ENCODE measurements at places on chromosomes 16 and 17.

- no peak for DNase-seq
Measured at GRCh38 chr17:30796016-30796415, 28.5 kb downstream of the CRLF3 start.

GRCh38 chr17:2181897-2182448 lies 121.6 kb downstream of the SMG6 start:
- no peak for DNase-seq

GRCh38 chr17:67412941-67413340 lies 35.9 kb downstream of the PITPNC1 start:
- no peak for DNase-seq

- no peak for DNase-seq
Measured at GRCh38 chr17:37713624-37714023, 31.2 kb downstream of the HNF1B start.

DNA sequence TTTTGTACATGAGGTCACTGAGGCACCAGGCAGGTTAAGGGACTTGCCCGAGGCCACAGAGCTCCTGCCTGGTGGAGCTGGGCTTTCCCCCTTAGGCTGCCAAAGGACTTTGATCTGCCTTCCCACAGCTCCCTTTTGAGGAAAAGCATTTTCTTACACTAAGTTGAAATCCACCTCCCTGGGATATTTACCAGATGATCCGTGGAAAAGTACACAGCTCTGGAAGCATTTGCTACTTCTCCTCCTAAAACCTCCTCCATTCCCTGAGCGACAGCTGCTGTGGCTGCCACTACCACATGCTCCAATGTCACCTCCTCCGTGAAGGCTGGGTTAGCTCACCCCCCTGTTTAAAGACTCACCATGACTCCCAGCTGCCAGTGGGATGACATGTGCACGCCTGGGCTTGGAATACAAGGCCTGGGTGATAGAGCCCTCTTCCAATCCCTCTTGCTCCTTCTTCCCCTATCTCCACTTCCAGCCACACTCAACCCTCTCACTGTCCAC lies 1.2 kb upstream of the MPRIP start:
- DNase-seq = no peak

DNA sequence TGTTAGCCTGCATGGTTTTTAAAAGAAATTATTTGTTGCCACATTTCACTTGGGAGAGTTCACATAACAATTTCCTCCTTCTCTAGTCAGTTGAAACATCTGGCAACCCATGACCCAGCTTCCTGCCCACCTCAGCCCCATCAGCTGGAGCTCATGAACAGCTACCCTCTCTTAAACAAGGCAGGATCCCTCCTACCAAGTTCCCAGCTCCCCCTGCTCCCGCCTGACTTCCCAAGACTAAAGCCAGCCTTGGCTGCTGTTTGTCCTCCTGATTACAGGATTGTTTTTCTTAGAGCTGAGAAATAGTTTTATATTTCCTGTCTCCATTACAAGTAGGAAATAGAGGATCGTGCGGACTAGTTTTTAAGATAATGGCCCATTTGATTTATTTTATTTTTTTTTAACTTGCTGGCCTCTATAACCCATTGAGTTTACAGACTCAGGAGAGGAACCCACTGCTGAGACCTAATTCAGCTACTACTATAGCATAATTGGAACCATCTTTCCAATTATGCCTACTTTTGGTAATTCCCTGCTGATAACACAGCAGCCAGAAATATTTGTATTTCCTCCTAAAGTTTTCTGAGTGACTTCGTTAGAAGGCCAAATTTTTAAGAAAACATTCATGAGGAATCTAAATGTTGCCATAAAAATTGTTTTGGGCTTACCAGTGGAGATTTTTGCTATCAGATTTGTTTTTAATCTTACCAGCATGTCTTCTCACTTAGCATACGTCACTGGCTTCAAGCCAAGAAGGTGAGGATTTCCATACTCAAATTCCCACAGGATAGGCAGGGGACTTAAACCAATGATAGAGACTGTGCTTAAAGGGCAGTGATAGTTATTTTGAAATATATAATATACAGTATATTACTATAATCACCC lies 90.0 kb downstream of the ELAC2 start:
- DNase-seq = no peak

GRCh38 chr17:58412961-58413586 lies 4.3 kb downstream of the RNF43 start:
- no peak for DNase-seq

GRCh38 chr17:59851439-59852375 lies 41.0 kb downstream of the TUBD1 start:
- DNase-seq = no peak

DNA sequence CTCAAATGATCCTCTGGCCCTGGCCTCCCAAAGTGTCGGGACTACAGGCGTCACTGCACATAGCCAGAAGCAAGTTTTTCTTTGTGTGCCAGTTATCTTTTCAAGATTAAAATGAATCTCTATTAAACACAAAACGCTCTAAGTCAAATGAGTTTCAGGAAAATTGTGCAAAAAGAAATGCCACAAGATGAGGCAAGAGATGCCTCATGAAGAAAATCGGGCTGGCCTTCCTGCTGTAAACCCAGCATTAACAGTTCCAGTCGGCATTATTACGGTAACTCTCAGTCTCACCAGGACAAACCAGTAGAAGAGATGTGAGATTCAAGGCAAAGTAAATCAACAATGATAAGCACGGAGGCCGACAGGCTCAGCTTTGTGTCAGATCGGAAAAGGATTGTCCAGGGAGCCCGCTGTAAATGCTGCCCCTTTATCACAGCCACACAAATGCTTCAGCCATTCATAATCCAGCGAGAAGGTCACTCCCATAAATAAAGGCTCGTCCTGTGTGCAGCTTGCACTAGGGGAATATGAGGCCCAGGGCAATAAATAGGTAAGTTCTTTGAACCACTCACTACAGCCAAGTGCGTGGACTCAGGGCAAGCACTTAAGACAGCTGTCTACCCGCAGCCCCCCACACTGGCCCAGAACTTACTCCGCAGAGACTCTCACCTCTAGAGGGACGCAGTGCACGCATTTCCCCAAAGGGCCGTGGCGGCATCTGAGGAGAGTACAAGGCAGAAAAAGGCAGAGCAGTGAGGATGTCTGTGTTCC lies 27.2 kb downstream of the NPLOC4 start:
- no peak for DNase-seq

- no peak for DNase-seq
Measured at GRCh38 chr17:9116861-9117568, 95.7 kb downstream of the NTN1 start.

- no peak for DNase-seq
Measured at GRCh38 chr17:10907370-10907769, 69.5 kb upstream of the PIRT start.

- peak; percentile 53 for DNase-seq
Measured at GRCh38 chr17:49434821-49435670, 20.4 kb upstream of the PHB1 start.

- no peak for DNase-seq
Measured at GRCh38 chr17:11813871-11814270, 183.4 kb downstream of the ZNF18 start.

- DNase-seq = no peak
Measured at GRCh38 chr17:34885076-34885475, 76.2 kb downstream of the CCT6B start.

GRCh38 chr16:65547772-65548446 lies 426.0 kb upstream of the CDH11 start:
- no peak for DNase-seq

GRCh38 chr17:34720760-34721159 lies 141.4 kb downstream of the TMEM132E start:
- no peak for DNase-seq

DNA sequence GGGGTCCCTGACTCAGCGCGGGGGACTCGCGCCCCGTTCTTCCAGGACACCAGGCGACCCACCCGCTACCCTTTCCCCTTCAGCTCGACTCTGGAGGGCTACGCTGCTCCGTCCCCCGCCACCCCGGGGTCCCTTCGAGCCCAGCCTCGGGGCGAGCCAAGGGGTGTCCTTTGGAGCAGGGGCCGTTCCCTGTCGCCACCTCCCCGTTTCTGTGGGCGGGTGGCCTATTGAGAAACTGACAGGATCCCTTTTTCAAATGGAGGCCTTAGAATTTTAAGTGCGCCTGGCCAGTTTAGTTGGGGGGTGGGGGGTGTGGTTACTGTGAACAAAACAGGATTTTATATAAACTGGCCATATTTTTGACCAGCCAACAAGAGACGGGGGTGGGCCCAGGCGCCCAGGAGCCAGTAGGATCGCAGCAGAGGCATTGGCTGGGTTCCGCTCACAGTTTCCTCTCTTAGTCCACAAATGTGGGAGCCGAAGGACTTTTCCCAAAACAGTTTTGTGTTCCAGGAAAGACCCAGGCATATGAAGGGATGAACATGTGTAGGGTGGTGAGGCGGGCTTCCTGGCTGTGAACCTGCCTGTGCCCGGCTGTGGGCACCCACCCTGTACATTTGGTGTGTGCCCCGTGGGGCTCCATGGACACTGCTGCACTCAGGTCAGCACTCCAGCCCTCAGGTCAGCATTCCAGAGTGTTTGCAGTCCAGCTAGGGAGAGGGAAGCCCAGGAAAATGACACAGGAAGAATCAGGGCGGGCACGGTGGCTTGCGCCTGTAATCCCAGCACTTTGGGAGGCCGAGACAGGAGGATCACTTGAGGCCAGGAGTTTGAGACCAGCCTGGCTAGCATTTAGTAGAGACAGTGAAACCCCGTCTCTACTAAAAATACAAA lies 722 bp upstream of the TIMP2 start:
- DNase-seq = no peak

- no peak for DNase-seq
Measured at GRCh38 chr17:53635444-53635843, 187.3 kb upstream of the KIF2B start.

DNA sequence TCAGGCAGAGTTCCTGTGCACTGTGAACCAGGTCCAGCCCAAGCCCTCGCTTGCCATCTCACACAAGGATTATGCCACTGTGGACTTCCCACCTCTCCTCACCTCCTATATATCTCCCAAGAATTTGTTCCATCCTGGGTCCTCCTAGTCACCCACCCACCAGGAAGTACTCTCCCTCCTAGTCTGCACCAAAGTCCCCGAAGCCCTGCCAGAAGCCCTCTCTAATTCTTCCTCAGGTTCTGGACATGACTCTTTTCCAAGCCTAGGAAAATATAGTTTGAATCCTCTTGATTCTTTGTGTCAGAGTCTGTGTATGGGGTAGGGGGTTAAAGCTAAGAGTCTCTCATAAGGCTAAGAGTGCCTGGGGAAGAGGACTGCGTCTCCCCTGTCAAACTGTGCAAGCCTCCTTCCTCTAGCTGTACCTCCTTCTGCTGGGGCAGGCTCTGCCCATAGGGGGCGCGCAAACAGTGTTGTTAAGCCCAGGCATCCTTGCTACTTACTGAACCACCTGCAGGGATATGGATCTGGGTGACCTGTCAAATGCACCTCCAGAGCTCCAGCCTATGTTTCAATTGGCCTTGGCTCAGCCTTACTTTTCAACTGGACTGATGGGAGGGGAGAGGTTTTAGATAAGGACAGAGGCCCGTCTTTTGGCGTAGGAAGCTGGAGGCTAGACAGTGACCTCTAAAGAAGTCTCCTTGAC lies 16.6 kb upstream of the DLX4 start:
- peak; percentile 88 for DNase-seq

GRCh38 chr17:2803386-2803785 lies 7.1 kb downstream of the RAP1GAP2 start:
- no peak for DNase-seq

- DNase-seq = no peak
Measured at GRCh38 chr17:10417431-10417830, 4.3 kb downstream of the MYH8 start.

GRCh38 chr16:83054283-83054682 lies 427.5 kb downstream of the CDH13 start:
- DNase-seq = no peak

- no peak for DNase-seq
Measured at GRCh38 chr17:54280741-54281140, 458.0 kb downstream of the KIF2B start.
